Spinal cord (tissue), 10 donors: ENCODE measurements at places on chromosomes 2 and 18.
A peak's percentile ranks its signal among the peaks of the same experiment; 100 is the strongest.

DNA sequence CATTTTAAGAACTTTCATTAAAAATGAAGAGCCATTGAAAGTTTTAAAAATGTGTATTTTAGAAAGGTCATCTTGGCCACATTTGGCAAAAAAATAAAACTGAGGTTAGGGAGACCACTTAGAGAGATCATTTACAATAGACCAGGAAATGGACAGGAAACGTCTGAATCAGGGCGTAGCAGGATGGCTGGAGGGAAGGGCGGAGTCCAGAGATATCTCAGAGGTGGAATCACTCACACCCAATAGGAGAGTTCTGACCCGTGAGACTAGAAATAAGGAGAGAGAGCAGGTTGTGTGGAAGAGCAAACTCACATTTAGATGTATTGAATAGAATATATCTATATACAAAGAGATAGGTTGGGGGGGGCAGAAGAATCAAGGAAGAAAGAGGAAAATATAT lies 373.4 kb downstream of the METTL4 start:
- no peak for DNase-seq

GRCh38 chr2:162025121-162025911 lies 48.7 kb downstream of the DPP4 start:
- no peak for DNase-seq

DNA sequence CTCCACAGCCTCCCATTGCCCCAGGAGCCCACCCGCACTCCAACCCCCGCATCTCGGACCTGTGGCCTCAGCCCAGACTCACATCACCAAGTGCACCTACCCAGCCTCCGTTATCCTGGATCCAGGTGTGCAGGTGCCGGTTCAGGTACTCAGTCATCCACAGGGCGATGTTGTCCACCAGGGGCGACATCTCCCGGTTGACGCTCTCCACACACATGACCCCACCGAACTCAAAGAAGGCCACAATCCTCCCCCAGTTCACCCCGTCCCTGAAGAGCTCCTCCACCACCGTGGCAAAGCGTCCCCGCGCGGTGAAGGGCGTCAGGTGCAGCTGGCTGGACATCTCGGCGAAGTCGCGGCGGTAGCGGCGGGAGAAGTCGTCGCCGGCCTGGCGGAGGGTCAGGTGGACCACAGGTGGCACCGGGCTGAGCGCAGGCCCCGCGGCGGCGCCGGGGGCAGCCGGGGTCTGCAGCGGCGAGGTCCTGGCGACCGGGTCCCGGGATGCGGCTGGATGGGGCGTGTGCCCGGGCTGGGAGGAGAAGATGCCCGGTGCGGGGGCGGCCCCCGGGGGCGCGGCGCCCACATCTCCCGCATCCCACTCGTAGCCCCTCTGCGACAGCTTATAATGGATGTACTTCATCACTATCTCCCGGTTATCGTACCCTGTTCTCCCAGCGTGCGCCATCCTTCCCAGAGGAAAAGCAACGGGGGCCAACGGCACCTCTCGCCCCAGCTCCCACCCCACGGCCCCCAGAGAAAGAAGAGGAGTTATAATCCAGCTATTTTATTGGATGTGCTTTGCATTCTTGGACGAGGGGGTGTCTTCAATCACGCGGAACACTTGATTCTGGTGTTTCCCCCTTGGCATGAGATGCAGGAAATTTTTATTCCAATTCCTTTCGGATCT lies 1.3 kb downstream of the BCL2 start:
- DNase-seq: peak; percentile 83

DNA sequence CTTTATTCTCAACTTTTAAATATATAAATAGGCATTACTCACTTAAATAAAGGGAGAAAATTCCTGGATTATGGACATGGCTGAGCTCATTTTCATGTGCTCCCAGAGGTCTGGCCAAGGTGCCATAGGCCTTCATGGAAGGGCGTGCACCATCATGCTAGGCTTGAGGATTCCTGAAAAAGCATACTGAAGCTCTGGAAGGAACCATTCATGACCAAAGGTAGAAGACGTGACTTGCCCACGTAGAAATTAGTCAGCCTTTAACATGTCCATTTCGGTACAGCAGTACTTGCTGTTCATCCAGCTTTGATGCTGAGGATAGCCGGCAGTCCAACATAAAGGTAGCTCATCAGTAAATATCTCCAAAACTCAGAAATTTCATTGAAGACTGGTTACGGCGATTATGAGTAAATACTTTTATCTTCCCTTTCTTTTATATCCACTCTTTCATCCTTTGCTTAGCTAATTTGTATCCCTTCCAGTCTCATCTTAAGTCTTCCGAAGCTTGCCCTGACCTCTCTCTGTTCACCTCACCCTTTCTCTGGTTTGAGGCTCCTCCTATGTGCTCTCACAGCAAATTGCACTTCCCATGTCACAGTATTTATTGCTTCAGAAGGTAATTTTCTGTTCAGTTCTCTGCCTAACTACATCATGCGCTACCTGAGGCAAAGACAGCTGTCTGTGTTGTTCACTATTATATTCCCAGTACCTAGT lies 32.3 kb upstream of the ASNSD1 start:
- DNase-seq: no peak

DNA sequence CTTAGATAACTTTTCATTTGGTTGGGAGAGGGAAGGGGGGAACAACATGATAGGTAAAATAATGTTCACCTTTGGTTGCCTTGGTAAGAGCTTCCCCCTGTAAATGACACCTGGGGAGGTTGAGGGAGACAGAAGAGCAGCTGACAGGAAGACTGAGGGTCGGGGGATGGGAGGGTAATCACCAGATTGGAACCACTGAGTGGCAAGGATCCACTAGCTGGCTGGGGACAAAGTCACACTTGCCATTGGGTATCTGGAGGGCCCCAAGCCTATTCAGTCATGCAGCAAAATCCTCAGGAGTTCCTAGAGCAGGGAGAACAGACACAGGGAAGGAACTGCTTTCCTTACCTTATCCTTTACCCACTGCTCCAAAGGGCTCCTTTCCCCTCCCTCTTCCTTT lies 84.3 kb downstream of the MAPK4 start:
- DNase-seq: no peak

DNA sequence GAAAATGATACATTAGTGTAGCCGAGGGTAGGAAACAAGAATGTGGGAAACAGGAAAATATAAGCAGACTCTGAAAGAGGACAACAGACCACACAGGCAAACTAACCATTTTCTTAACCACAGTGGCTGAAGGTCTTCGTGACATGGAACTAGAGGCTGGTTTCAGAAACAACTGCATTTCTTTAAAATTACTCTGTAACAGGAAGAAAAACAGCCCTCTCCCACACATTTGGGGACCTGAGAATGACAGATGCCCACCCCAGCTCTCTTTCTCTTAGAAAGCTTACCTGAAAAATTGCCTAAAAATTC lies 13.8 kb upstream of the SLC25A52 start:
- no peak for DNase-seq

DNA sequence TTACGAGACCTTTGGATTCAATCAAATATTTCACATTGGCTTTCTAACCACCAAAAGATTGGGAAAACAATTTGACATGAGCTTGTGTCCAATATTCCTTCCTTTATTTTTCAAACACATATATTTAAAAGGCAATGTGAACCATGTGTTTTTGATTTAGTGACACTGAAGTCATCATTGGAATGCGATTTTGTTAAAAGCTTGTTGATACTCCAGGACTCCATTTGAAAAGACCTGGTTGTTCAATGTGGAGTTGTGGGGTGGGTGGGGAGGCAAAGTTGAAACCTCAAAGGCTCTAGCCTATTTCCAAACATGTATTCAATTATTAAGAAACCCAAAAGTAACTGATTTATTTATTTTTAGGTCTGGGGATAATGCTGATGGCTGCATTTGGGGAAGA lies 114.1 kb upstream of the TRIB2 start:
- DNase-seq: no peak

- DNase-seq: no peak
These were observed at the start of gene MSGN1 for GRCh38 chr2:17816396-17817245. Gene MSGN1 (plus strand): TSS chr2:17816460. CDS start chr2:17816519, 59 bp downstream.

GRCh38 chr18:72910045-72910444 lies 42.3 kb upstream of the NETO1 start:
- DNase-seq: peak; percentile 56

- no peak for DNase-seq
These were observed 39.7 kb downstream of the CDH19 start for GRCh38 chr18:66564236-66564635.

DNA sequence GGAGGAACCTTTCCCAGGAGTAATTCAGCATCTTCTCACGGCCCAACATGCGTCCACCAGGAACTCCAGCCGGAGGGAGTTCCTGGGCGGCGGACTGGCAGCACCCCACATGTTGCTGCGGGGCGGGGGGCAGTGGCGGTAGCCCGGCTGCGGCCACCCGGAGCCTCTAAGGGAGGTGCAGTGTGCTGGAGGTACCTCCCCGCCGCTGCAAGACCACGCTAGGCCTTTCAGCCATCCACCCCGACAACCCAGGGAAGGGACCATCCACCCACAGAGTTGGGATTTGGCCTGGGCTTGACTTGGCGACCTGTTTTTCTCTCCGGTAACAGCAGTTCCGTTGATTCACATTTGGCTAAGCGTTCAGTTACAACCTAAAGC lies 625 bp downstream of the LYPD6 start:
- DNase-seq: no peak

DNA sequence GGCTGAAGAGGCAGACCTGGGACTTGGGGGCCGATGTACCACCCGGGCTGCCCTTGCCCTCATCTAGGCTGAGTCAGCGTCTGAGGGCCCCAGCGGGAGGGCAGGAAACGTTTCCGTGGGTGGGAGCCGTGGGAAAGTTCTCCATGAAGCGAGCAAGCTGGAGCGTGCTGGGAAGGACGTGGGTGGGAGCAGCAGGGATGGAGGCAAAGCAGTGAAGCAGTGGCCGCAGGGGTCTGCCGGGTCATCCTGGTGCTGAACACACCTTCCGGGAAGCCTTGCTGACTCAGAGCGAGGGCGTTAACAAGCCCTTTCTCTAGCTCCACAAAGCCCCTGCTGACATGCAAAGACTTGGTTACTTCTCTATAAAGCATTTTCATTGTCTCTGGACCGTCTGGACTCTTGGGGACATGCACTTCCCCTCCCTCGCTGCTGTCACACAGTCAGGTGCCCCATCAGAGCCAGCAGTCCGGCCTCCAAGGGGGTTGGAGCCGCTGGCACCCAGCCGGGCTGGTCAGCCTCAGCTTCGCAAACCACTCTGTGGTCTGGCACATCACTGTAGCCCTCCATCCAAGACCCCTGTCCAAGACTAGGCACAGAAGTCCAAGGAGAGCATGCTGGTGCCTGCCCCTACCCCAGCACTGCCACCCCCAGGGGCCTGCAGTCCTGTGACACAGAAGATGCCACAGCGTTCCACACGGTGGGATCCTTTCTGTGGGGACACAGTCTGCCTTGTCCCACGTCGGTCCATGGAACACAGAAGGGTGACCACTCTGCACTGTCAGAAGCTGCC lies 115.1 kb upstream of the GPC1 start:
- DNase-seq: no peak

GRCh38 chr2:3044587-3045317 lies 332.9 kb downstream of the EIPR1 start:
- no peak for DNase-seq

DNA sequence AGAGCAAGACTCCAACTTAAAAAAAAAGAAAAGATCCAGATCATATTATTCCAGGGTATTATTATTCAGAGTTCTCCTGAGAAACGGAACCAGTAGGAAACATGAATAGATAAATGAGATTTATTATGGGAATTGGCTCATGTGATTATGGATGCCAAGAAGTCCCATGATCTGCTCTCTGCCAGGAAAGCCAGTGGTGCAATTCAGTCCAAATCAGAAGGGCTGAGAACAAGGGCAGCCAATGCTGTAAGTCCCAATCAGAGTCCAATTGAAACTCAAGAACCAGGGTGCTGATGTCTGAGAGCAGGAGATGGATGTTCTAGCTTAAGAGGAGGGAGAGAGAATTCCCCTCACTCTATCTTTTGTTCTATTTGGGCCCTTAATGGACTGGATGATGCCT lies 7.8 kb downstream of the SCYGR2 start:
- DNase-seq: no peak

DNA sequence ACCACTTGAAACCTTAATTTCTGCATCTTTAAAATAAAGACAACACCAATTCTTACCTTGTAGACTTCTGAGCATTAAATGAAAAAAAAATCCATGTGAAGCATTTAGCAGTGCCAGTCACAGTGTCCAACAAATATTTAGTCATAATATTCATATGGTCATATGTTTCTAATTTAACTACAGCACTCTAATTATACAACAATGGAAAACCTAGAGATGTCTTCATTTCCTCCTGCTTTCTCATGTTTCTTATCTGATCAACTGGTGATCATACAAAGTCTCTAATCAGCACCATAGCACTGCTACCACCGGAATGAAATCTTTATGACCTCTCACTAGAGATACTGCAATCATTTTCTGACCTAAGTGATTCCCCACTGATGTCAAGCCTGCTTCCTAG lies 10.2 kb upstream of the SCN3A start:
- DNase-seq: no peak

DNA sequence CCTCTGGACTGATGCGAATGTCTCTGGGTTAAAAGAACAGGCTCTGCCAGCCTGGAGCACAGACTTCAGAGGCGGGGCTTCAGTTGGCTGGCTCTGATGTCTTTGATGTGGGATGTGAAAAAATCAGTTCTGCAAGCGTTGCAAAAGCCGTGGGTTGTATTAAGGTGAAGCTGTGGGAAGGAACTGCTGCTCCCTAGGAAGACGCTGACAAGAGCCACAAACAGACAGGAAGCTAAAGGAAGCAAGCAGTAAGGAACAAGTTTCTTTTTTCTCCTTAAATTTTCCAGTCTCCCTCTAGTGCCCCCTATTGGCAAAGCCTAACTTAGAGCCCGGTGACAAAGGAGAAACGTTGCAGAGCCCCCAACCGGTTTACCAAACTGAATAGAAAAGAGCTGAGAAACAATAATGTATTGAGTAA lies 239.0 kb downstream of the CCDC178 start:
- peak; percentile 46 for DNase-seq

GRCh38 chr2:105390454-105390853 lies 8.4 kb downstream of the FHL2 start:
- DNase-seq: no peak

DNA sequence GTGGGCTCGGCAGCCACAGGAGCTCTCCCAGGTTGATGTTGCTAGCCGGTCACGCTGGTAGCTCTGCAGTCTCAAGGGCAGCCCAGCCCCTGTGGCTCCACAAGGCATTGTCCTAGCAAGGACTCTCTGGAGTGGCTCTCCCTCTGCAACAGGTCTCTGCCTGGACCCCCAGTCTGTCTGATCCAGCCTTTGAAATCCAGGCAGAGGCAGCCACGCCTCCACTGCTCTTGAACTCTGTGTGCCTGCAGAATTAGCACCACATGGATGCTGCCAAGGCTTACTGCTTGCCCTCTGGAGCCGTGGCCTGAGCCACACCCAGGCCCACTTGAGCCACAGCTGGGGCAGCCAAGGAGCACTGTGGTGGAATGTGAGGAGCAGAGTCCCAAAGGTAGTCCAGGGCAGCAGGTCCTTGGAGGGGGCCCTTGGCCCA lies 43.0 kb upstream of the FAHD2A start:
- no peak for DNase-seq

- DNase-seq: no peak
These were observed 326.8 kb downstream of the LRRTM1 start for GRCh38 chr2:79977792-79978191.

- DNase-seq: no peak
These were observed 110.7 kb downstream of the NFATC1 start for GRCh38 chr18:79506191-79507075.
